T-cell (primary cell): ENCODE measurements at places on chromosomes 7 and 10. TPM values are rescaled to one million over a fixed set of nuclear protein-coding genes. Genes with fewer than 3 reads are reported as not detected.

DNA sequence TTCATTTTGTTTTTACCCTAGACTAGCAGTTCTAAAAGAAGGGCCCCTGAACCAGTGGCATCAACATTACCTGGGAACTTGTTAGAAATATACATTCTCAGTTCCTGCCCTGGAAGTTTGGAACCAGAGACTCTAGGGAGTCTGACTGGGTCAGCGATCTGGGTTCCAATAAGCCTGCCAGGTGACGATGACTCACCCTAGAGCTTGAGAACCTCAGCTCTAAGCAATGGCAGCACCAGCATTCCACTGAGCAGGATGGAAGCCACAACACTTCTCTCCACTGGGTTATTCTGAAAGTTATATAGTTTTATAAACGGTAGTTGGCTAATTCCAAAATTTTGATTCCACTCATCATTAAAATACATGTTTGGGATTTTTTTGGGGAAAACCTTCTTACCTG, 97.0 kb upstream of the AMPH start:
- H3K27me3 ChIP-seq, result no peaks in the 10 kb centered on the region
- DNase-seq, result no peak
- no peaks in the 10 kb centered on the region for H3K4me1 ChIP-seq
- H3K4me3 ChIP-seq, result no peak overlapping the region
- H3K27ac ChIP-seq, result no peak overlapping the region
- peaks cover 6% of the 10 kb centered on the region for H3K36me3 ChIP-seq

DNA sequence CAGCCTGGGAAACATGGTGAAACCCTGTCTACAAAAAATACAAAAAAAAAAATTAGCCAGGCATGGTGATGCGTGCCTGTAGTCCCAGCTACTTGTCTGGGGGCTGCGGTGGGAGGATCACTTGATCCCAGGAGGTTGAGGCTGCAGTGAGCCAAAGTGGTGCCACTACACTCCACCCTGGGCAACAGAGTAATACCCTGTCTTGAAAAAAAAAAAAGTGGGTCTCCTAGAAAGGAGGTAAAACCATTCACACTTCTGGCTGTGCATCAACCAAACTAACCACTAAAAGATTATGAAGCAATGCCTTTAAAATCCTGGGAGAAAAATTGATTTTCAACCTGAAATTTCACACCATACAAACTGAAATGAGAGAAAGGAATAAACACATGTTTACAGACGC, 35.4 kb upstream of the C10orf71 start:
- H3K27me3 ChIP-seq, result peaks cover 4% of the 10 kb centered on the region
- no peaks in the 10 kb centered on the region for H3K4me1 ChIP-seq
- H3K36me3 ChIP-seq, result no peaks in the 10 kb centered on the region
- no peak for DNase-seq
- H3K4me3 ChIP-seq, result no peak overlapping the region

DNA sequence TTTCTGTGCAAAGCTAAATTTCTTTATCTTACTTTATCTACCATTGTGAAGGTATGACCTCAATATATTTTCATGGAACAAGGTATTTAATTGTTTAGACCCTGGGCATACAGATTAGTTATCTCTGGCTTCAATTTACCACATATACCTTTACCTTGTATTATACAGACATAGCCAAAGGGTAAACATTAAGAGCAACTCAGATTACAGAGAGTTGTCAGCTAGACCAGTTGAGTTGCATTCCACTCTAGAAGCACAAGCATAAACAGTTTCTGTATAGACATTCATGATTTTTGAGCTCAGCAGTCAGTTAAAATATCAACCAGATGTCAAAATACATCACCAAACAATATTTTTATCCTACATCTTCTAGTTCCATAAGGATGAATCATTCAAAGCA, 857.3 kb upstream of the ZWINT start:
- H3K4me3 ChIP-seq, result no peak overlapping the region
- no peaks in the 10 kb centered on the region for H3K4me1 ChIP-seq
- H3K27me3 ChIP-seq, result no peaks in the 10 kb centered on the region
- H3K36me3 ChIP-seq, result no peaks in the 10 kb centered on the region
- no peak overlapping the region for H3K27ac ChIP-seq

The PNLIPRP3 gene
- not detected for total RNA-seq

- no peak overlapping the region for H3K4me3 ChIP-seq
- H3K27me3 ChIP-seq, result peaks cover 48% of the 10 kb centered on the region
- no peak for DNase-seq
- no peaks in the 10 kb centered on the region for H3K4me1 ChIP-seq
- peaks cover 6% of the 10 kb centered on the region for H3K36me3 ChIP-seq
Observed at GRCh38 chr7:1733206-1733907, 63.3 kb downstream of the ELFN1 start.

DNA sequence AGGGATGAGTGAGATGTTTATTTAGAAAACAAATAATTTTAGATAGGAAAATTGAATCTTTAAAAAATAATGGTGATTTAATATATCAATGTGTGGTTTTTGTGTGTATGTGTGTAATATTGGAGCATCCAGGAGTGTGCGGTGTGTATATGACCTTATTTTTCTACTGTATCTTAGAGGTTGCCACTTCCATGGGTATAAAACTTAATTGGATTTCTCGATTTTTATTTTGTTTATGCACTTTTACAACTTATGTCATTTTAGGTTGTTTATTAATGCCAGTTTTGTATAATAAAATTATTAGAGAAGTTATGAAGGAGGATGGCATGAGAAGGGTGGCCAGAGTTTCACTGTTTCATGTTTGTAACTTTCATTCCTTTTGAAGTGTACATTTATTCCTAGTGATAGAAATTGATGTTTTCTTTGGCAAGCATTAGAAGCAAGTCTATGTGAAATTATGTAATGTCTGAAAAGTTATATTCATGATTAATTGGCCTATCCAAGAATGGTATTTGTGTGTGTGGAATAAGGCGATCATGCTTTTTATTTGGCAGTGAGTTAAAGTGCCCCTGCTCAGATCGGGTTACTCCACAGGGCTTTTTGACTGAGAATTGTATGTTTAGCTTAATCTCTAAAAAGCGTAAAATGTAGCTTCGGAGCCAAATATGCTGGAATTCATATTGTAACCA, 110.3 kb downstream of the KAT6B start:
- DNase-seq, result no peak
- no peaks in the 10 kb centered on the region for H3K36me3 ChIP-seq

GRCh38 chr10:28873540-28873939, 196.2 kb downstream of the BAMBI start:
- no peaks in the 10 kb centered on the region for H3K36me3 ChIP-seq
- peaks cover 9% of the 10 kb centered on the region for H3K27me3 ChIP-seq
- no peaks in the 10 kb centered on the region for H3K4me1 ChIP-seq
- H3K4me3 ChIP-seq, result no peak overlapping the region
- no peak overlapping the region for H3K27ac ChIP-seq

GRCh38 chr10:86644794-86645445, 9.4 kb upstream of the OPN4 start:
- DNase-seq, result no peak
- H3K4me3 ChIP-seq, result no peak overlapping the region
- H3K27me3 ChIP-seq, result no peaks in the 10 kb centered on the region
- no peaks in the 10 kb centered on the region for H3K36me3 ChIP-seq
- no peak overlapping the region for H3K27ac ChIP-seq

The TMEM176A gene
- total RNA-seq, result 0.43 TPM

The PGAM2 gene
- total RNA-seq, result 1.1 TPM

The SLC13A1 gene
- total RNA-seq, result not detected

GRCh38 chr7:71626206-71626605, 494.3 kb downstream of the GALNT17 start:
- no peak overlapping the region for H3K27ac ChIP-seq
- no peak for DNase-seq
- no peaks in the 10 kb centered on the region for H3K36me3 ChIP-seq

The FAM237B gene
- total RNA-seq, result not detected

DNA sequence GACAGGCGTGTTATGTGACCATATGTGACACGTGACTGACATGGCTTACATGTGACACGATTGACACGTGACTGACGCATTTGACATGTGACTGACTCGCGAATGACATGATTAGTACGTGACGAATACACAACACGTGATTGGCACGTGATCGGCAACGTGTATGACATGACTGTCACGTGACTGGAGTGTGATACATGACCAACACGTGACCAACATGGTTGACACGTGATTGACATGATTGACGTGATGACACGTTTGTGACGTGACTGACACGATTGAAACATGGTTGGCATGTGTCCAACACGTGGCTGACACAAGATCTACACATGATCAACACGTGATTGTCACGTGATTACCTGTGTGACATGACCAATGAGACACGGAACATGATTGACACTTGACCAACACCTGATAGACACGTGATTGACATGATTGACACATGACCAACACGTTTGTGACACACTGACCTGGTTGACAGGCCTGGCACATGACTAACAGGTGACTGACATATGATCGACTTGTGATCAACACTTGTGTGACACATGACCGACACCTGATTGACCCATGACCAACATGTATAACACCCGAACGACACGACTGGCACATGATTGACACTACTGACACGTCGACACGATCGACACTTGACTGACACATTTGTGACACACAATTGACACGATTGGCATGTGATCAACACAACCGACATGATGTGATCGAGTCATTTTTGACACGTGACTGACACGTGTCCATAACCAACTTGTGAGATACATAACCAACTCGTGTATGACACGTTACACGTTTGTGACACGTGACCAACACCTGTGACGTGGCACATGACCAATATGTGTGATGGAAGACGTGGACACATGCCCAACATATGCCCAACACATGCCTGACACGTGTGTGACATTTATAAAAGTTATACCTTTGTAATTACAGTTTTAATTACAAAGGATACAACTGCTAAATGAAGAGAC, 21.1 kb downstream of the CRPPA start:
- no peak overlapping the region for H3K27ac ChIP-seq
- DNase-seq, result no peak
- H3K4me3 ChIP-seq, result no peak overlapping the region
- H3K4me1 ChIP-seq, result no peaks in the 10 kb centered on the region
- H3K36me3 ChIP-seq, result no peaks in the 10 kb centered on the region
- no peaks in the 10 kb centered on the region for H3K27me3 ChIP-seq

The YWHAG gene
- 41.7 TPM for total RNA-seq

DNA sequence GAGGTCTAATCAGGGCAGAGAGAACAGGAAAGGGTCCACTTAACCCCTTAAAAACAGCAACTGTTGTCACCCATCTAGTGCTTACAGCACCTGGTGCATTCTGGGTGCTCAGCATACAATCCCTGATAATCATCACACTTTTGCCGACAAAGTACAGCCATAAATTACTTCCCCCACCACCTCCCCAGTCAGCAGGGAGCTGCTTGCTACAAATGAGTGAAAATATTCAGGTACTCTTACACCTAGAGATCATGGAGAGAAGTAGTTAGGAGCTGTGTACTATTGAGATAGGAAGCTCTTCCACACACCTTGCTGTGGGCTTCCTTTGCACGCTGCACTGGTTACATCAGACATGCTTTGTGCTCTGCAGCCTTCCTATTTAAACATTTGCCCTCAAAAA, 723.5 kb upstream of the GALNT17 start:
- no peaks in the 10 kb centered on the region for H3K27me3 ChIP-seq
- no peak for DNase-seq
- H3K4me3 ChIP-seq, result no peak overlapping the region
- no peak overlapping the region for H3K27ac ChIP-seq
- no peaks in the 10 kb centered on the region for H3K36me3 ChIP-seq

DNA sequence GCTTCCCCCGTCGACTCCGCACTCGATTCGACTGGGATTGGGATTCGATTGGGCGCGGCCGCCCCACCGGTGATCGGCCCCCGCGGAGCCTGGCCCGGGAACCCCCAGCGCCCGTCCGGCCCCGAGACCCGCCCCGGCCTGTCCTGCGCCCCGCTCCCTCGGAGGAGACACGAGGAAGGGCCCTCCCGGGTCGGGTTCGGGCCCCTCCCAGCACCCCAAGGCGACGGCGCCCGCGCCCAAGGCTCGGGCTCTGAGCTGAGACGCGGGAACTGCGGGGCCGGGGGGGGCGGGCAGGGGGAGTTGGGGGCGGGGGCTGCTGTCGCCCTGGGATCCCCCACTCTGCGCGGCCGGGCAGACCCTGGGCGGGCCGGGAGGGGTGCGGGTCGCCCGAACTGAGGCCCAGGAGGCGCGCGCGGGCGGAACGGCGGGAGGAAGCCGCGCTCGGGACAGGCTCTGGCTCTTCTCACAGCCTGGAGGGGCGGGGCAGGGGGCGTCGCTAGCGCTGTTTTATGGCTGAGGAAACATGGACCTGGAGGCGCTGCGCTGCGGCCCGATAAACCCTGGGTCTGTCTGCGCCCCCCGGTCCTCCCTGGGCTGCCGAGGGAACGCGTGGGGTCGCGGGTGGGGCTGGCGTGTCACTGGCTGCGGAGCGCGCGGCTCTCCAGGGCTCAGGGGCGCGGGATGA, 1.7 kb upstream of the NKX6-2 start:
- no peaks in the 10 kb centered on the region for H3K4me1 ChIP-seq
- no peaks in the 10 kb centered on the region for H3K36me3 ChIP-seq
- DNase-seq, result no peak
- H3K27ac ChIP-seq, result no peak overlapping the region
- H3K27me3 ChIP-seq, result peaks cover 66% of the 10 kb centered on the region

- H3K36me3 ChIP-seq, result no peaks in the 10 kb centered on the region
- H3K27me3 ChIP-seq, result no peaks in the 10 kb centered on the region
- no peak overlapping the region for H3K27ac ChIP-seq
- no peak overlapping the region for H3K4me3 ChIP-seq
- DNase-seq, result no peak
Observed at GRCh38 chr10:22043327-22043633, 39.8 kb upstream of the DNAJC1 start.

GRCh38 chr10:28690545-28690944, 13.2 kb downstream of the BAMBI start:
- no peaks in the 10 kb centered on the region for H3K36me3 ChIP-seq
- DNase-seq, result no peak
- peaks cover 18% of the 10 kb centered on the region for H3K27me3 ChIP-seq
- H3K27ac ChIP-seq, result no peak overlapping the region

- H3K4me3 ChIP-seq, result no peak overlapping the region
- peaks cover 9% of the 10 kb centered on the region for H3K36me3 ChIP-seq
- peaks cover 30% of the 10 kb centered on the region for H3K4me1 ChIP-seq
- no peak for DNase-seq
- H3K27ac ChIP-seq, result no peak overlapping the region
- no peaks in the 10 kb centered on the region for H3K27me3 ChIP-seq
Observed at GRCh38 chr10:63258920-63259678, 126.0 kb downstream of the NRBF2 start.

The TMEM26 gene
- total RNA-seq, result not detected

DNA sequence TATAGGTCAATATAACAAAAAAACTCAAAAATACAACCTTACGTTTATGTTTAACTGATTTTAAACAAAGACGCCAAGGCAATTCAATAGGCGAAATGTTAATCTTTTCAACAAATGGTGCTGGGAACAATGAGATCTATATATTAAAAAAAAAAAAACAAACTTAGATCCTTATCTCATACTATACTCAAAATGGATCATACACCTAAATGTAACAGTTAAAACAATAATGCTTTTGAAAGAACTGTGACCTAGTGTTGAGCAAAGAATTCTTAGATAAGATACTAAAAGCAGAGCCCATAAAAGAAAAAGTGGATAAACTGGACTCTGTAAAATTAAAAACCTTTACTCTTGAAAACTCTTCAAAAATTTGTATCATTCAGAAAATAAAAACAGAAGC, 8.6 kb downstream of the TMEM168 start:
- DNase-seq, result no peak
- no peak overlapping the region for H3K27ac ChIP-seq
- H3K4me3 ChIP-seq, result no peak overlapping the region
- no peaks in the 10 kb centered on the region for H3K4me1 ChIP-seq
- no peaks in the 10 kb centered on the region for H3K36me3 ChIP-seq
- H3K27me3 ChIP-seq, result no peaks in the 10 kb centered on the region
